Heart left ventricle (tissue), 16 donors: ENCODE measurements at places on chromosomes 6 and 20. TPM values are rescaled to one million over a fixed set of nuclear protein-coding genes. Genes with fewer than 3 reads are reported as not detected.

DNA sequence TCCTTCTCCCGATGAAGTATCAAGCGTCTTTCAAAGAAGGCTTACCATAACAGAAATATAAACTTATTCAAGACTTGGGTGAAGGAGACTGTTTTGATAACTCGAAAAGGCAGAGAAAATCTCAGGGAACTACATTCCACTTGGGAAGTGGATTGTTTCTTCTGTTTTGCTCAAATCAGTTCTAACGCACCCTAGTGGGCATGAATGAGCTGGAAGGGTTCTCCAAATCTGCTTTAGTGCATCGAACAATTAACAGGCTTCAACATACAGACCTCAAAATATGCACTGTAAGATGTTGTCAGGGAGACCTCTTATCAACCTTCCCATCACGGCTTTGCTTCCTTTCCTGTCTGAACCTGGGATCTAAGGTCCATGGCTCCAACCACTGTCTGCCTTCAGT, 392.5 kb downstream of the CD83 start:
- DNase-seq = no peak

- DNase-seq = peak; percentile 13
Measured at GRCh38 chr6:53335224-53335994, 13.3 kb downstream of the ELOVL5 start.

- no peak for DNase-seq
Measured at GRCh38 chr6:42791706-42792320, 10.0 kb downstream of the BICRAL start.

DNA sequence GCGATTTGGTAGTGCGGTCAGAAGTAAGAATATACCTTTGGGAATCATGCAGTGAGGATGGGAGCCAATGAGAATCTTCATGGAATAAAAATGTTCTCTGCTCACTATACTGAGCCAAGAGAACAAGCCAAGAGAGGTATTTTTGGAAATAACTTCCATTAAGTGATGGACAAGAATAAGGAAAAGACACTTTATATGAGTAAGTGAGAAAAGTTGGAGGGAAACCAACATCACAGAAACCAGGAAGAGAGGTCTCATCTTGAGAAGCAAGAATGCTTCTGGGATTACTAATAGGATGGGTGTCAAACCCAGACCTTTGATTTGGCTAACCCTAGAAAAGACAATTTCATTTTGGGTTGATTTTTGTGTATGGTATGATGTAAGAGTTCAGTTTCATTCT, 181.2 kb upstream of the JAG1 start:
- no peak for DNase-seq

The TNFRSF6B gene
- polyA plus RNA-seq = 2.9 TPM

DNA sequence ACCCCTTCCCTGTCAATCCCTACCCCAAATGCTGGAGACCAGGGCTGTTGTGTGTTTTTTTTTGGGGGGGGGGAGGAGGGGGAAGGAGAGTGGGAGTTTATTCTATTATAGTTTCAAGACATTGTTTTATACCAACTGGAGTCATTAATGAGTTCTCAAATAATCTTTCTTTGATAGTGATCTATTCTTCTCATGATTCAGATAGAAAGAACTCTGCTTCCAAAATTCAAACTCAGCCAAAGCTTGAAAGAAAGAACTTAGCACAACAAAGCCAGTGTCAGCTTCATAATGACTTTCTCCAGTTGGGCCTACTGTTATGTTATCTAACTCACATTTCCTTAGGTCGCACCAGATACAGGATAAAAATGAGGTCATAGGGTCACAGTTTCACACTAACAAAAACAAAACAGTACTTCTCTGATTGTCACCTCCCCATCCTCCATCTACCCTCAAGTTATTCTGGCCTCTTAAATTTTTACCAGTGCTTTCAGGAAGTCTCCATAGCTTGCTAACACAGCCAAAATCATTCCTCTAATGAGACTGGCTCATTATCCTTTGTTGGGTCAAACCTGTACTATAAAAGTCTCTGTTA, 19.0 kb upstream of the MAP3K7 start:
- DNase-seq = no peak

DNA sequence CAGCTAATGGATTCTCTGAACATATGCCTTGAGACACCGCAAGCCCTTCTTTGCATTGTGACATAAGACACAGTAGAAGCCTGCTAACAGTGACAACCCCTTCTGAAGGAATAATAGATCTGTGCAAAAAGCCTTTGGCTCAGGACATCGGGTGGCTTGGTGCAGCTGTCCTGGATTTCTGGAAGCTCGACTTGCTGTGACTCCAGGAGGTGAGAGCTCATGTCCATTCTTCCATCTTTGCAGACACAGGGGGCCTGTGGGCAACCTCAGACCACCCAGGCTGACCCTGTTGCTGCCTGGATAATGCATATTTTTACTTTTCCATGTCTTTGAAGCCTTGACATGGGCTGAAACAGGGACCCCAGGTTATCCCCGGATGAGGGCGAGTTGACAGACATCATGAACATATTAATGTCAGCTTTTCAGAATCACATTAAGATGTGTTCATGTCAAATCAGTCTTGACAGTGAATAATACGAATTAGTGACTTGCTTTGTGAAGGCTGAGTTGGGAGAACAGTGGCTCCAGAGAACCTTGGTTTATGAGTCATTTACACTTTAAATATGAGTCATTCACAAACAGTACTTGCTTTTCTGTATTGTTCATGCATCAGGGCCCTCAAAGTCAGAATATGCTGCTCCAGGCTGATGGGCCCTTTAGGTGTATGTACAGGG, 66.8 kb upstream of the IYD start:
- DNase-seq = no peak

DNA sequence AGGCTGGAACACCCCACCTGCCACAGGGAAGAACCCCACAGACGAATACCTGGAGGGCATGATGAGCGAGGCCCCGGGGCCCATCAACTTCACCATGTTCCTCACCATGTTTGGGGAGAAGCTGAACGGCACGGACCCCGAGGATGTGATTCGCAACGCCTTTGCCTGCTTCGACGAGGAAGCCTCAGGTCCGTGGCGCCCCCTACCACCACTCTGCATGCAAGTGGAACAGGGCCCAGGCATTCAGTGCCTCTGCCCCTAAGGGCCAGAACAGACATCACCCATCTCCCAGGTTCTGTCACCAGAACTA, 6.6 kb downstream of the MYL9 start:
- no peak for DNase-seq

GRCh38 chr20:47191074-47191673, 165.3 kb downstream of the ZMYND8 start:
- no peak for DNase-seq
